CD4-positive, alpha-beta T cell (primary cell): ENCODE measurements at places on chromosomes 5 and 9.

DNA sequence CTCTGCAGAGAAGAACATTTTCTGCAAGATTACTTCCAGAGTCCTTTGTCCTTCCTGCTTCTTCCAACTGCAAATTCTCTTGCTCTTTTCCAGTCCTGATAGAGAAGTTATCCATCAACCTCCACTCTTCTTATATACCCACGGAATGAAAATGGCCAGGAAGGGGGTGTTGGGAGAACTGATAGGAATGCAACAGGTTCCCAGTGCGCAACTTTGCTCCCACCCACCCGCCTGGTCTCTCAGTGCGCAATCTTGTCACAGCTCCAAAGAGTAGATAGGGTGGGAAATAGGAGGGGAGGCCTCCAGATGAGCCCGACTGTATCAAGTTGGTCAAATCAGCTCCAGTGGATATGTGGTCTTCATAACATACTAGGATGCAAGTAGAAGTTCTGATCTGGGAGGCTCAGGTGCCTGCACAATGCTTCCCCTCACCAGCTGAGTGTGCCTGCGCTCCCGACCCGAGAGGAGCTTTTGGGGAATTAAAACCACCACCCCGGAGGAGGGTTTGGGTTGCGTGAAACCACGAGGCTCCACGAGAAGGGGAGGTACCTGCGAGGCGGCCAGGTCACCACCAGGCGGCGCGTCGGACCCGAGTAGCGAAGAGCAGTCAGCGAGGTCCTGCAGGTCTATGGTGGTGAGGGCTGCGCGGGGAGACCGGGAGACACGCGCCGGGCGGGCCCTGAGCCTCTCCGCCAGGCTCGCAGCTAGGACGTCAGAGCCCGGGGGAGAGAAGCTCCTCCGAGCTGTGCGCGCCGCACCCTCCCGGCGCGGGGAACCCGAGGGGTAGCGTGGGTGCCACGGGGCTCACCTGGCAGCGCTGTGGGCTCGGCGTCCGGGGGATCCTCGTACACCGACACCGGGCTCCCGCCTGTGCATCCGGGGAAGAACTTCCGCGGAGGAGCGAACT lies 835 bp downstream of the MCIDAS start:
- DNase-seq, result no peak

DNA sequence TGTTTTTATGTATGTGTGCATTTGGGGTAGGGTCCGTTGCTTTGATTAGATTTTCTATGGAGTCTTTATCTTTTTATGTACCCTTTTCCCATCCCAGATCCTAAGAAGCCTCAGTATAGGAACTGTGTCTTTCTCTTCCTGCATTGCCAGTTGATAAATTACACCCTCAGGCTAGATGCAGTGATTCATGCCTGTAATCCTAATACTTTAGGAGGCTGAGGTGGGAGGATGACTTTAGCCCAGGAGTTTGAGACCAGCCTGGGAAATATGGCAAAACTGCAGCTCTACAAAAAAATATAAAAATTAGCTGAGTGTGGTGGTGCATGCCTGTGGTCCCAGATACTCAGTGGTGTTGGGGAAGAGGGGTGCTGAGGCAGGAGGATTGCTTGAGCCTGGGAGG lies 40.2 kb downstream of the NLN start:
- no peak for DNase-seq

- DNase-seq, result no peak
Measured at GRCh38 chr9:3760031-3760430, 234.2 kb upstream of the RFX3 start.

- no peak for DNase-seq
Measured at GRCh38 chr5:16897284-16897704, 38.8 kb downstream of the MYO10 start.

DNA sequence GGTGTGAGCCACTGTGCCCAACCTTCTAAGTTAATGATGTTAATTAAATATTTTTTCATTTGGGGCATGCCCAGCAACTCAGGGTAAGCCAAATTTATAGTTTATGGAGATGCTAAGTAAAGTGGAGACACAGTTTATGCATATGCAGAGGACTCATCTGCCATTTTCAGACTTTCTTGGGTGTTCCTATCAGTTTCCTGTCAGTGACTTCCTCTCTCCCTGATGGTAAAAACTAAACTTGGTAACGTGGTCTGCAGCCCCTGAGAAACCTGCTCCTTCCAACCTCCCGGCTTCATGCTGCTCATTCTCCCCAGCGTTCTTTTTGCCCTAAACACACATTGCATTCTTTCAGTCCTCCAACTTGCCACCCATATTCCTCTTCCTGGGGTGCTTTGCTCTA lies 48.4 kb upstream of the TUT7 start:
- no peak for DNase-seq

DNA sequence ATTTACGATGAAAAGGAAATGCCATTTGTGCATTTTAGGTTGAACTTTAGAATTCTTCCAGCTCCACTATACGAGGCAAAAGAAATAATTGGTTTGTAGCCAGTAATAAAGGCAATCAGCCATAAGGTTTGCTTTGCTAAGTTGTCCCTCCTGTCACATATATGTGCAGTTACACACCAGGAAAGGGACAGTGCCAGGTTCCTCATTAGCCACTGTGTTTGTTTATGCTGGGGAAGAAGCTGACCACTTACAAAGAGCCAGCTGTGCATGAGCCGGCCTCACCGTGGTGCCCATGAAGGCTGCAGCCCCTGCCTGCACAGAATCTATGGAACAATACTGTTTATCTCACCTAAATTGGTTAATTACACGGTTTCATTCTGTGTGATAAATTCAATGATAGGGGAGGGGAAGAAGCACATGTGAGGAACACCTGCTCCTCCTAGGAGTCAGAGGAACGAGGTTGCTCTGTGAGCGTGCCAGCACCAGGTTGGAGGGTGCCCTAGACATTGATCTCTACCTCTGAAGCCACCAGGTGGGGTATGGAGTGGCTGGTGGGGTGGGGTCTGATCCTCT lies 173.8 kb upstream of the DAP start:
- DNase-seq, result no peak

- no peak for DNase-seq
Measured at GRCh38 chr5:166758151-166758550, 1533.3 kb upstream of the WWC1 start.

DNA sequence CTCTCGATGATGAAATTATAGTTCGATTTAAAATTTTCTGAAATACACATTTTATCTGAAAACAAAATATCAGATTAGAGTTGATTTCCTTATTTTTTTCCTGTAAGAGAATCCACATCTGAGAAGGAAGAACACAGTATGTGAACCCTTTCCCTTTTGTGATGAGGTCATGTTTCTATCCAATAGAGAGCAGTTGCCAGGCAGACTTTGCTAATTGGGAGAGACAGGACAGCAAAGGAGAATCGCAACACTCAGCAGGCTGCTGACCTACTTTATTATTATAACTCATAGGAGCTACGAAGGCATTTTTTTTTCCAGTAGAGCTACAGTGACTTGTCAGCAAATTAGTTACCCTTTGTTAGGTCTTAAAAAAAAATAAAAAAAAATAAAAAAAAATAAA lies 242.1 kb downstream of the HCN1 start:
- DNase-seq, result no peak

GRCh38 chr5:115478281-115478680 lies 66.3 kb downstream of the FEM1C start:
- DNase-seq, result no peak

DNA sequence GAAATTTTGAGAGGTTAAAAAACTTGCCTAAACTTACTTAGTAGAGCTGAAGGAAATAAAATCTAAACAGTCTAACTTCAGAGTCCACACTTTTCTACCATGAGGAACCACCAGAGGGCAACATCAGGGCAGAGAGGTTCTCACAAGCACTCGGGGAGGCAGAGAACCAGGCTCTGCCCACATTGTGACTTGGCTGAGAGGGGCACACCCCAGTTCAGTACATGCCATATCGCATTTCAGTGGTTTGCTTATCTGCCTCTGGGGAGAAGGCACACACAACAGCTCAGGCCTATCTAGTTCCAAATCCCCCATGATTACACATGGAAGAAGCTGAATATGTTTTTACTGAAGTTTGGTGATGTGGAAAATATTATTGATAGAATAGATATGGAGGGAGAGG lies 49.2 kb downstream of the EQTN start:
- DNase-seq, result no peak

GRCh38 chr9:135023786-135024405 lies 63.6 kb upstream of the OLFM1 start:
- no peak for DNase-seq

DNA sequence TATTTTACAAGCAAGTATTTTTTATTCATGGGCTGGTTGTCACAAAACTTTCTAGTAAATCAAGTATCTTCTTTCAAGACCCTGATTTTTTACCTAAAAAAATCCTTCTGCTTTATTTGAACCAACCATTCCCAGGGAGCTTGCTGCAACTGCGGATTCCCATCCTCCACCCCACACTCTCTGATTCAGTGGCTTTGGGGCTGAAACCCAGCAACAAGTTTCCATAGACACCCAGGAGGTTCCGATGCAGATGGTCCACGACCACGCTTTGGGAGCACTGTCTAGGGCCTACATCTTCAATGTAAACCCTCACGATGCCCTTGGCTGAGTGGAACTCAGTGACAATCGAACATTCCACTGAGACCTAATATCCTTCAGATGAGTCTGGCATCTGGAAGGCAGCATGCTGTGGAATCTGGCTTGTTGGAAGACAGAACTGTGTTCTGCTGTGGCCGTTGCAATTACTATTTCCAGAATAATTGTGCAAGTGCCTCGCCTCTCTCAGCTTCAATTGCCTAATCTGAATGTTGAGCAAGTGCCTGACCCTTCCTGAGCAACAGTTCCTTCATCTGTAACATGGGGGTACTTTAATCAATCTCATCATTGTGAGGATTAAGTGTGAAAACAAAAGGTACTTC lies 105.1 kb downstream of the INSYN2B start:
- peak; percentile 12 for DNase-seq
